ENCODE measurements at places on chromosomes 3 and 15.
A peak's percentile ranks its signal among the peaks of the same experiment; 100 is the strongest.

DNA sequence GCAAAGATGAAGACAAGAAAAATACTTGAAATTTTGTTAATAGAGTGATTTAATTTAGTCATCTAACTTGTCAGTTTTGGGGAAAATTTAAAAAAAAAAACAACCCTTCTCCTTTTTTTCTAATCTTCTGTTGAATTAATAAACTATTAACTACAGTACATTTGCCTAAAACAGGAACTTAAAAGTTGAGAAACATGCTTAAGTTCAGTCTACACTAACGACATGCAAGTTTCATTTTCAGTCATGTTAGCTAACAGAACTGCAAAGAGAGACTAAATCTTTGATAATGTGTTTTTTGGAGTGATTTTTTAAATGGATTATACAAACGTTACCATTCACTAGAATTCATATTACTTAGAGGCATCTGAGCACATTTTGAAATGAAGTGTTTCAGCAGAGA is 71.9 kb upstream of the MBNL1 start:
- DNase-seq: no peak

DNA sequence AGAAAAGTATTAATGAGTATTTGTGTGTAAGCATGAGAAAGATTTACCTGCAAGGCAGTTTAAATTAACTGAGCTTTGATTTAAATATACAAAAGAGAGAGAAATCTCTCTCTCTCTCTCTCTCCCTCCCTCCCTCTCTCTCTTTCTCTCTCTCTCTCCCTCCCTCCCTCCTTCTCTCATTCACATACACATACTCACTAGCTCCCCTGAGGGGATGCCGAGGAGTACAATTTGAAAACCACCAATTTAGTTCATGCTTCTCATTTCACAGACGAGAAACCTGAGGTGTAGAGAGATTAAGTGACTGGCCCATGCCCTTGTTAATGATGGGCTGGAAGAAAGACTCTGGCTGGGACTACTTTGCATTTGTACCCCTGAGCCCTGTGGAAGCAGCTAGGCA is 59.4 kb downstream of the MECOM start:
- DNase-seq: no peak

DNA sequence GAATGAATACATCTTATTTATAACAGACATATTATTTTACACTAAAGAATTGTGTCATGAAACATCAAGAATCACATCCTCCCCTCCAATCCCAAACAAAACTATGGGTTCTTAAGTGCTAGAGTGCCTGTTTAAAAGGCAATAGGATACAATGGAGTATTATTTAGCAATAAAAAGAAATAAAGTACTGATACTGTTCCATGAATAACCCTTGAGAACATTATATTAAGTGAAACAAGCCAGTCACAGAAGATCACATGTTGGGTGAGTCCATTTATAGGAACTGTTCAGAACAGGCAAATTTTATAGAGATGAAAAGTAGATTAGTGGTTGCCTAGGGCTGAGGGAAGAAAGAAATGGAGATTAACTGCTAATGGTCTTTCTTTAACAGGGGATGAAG is 86.5 kb downstream of the ANKRD28 start:
- DNase-seq: no peak

GRCh38 chr15:64464276-64465005 is 4.1 kb downstream of the ZNF609 start:
- no peak for DNase-seq

DNA sequence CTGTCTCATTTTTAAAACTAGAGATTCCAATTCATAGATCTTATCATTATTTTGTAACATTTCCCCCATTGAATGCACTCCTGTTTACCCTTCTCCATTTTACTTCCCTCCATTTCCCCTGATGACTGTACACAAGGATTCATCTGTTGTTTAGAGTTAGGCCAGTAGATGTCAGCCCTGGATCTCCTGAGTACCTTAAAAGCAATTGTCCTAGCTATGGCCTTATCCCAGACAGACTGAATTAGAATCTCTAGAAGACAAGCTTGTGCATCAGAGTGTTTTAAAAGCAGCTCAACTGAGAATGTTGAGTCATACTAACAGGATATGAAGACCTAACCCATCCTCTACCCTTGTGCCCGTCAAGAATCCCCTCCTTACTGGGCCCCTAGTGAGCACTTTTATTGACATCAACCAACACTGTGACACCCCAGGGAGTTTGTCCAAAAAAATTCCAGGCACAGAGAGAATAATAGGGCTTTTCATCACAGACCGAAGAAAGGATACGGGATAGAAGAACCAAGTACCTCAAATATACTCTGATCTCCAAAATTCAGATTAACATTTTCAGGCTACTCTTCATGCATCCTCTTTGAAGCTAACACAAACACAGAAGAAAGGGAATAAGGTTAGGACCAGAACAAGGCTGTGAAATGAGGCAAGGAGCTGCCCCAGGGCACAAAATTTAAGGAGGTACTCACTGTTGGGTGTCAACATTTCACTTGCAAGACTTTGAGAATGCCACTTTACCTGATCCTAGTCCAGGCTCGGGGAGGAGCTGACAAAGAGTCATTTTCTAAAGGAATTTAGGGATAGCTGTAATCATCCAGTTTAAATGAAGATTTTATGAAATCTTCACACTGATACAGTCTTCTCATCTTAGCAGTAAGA is 17.1 kb downstream of the ZBED2 start:
- no peak for DNase-seq

DNA sequence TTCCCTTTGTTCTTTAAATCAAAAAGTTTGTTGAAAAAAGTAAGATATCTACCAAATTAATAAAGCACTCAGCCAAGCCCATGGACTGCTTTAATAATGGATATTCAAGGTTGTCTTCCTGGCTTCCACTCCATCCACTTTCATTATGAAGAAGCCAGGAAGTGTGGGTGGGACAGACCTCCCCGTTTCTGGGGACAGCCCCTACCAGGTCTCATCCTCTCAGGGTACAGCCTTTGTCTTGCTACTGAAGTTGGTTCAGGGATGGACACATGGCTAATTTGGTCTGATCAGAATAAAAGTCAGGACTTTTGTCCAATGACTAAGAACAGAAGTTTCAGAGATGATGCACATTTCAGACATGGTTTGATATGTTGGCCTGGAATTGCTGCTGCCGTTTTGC is 32.6 kb downstream of the CCNB2 start:
- DNase-seq: no peak

GRCh38 chr3:150771600-150771999 is 8.6 kb upstream of the SIAH2 start:
- no peak for DNase-seq

DNA sequence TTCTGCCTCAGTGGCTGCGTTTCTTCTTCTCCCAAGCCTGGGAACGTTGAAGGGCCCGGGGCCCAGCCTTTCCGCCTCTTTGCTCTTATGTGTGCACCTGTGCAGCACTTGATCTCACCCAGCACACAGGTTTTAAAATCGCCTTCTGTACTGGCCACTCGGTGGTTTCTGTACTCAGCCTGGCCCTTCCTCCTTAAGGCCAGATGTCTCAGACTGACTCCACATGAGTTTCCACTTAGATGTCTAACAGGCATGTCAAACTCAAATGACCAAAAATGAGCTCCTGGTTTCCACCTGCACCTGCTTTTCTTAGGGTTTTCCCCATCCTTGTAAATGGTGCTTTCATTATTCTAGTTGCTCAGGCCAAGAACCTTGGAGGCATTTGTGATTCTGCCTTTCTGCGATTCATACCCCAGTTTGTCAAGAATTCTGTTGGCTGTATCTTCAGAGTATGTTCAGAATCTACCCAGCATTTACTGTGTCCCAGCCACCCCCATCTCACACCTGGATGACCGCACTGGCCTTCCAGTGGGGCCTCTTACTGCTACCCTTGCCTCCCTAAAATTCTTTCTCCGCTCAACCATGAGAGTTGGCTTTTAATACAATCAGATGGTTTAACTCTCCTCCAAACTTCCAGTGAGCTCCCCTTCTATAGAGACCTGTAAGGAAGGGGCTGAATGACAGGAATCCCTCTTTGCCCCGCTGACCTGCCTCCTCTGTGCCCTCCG is 2.2 kb upstream of the TRAK1 start:
- no peak for DNase-seq

GRCh38 chr15:28986108-28986507 is 100.3 kb downstream of the APBA2 start:
- DNase-seq: no peak

DNA sequence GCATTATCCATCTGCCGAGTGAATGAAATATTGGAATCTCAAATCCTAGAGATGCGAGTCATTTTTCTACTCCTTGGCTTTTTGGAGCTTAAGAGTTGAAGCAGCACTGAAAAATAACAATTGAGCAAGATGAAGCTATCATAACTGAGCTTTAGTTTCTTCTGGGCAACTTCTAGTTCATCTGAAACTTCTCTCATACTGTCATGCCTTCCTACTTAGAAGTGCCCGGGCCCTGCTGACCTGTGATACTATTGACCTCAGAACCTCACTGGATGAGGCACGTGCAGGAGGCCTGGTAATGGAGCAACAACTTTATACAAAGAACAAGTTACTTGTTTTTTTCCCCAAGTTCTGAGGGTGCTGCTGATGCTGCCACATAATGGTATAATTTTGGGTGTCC is 48.5 kb upstream of the P3H2 start:
- DNase-seq: no peak

DNA sequence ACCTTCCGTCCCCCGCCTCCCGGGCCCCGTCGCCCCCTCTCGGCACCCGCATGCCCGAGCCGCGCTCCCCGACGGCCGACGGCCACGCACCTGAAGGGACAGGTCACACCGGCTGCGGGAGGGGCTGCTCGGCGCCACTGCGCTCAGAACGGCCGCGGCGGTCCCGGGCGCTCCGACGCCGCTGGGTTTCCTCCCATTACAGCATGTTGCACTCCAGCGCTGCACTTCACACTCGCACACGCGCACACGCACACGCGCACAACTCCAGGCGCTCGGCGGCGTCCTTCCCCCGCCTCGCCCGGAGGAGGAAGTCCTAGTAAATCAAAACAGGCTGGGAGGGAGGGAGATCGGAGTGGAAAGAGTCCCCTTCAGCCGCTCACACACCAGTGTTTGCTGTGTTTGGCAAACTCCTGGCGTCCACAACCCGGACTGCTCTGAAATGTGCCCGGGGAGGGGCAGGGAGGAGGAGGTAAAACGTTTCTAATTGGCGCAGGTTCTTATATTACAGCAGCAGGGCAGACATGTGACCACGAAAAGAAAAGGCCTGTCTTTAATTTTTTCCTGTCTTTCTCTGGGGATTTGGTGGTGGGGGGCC is 76.7 kb upstream of the VGLL4 start:
- peak; percentile 27 for DNase-seq

- DNase-seq: no peak
Observed at GRCh38 chr3:73315706-73316105, 254.2 kb downstream of the EBLN2 start.

- no peak for DNase-seq
Observed at GRCh38 chr3:178513546-178514380, 22.5 kb upstream of the KCNMB2 start.

GRCh38 chr3:87898971-87899370 is 159.8 kb downstream of the CGGBP1 start:
- DNase-seq: no peak

GRCh38 chr15:68553994-68554720 is 24.6 kb upstream of the CORO2B start:
- DNase-seq: peak; percentile 46

DNA sequence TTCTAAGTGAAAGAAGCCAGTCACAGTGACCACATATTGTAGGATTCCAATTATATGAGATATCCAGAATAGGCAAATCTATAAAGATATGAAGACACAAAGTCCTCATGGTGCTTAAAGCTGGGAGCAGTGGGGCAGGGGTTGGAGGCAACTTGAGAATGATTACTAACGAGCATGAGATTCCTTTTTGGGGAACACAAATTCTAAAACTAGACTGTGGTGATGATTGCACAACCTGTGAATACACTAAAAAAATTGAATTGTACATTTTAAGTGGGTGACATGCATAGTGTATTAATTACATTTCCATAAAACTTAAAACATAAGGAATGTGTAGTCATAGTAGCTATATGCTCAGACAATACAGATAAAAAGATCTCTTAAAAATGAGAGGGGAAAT is 103.2 kb downstream of the DPH6 start:
- DNase-seq: no peak

DNA sequence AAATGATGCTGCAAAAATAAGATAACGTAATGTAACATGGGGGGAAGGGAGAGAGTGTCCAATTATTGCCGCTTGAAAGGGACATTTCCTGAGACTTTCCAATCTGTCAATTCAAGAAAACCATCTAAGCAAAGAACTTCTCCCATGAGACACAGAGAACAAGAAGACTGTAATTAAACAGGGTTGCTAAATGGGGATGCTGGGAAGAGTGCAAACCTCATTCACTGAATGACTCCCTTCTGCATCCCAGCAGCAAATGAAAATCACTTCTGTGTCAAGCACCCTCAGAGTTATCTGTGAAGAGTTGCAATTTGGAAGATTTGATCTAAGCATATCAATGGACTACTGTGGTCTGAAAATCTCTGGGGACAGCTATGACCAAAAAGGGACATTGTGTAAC is 3.6 kb downstream of the RFT1 start:
- DNase-seq: no peak

DNA sequence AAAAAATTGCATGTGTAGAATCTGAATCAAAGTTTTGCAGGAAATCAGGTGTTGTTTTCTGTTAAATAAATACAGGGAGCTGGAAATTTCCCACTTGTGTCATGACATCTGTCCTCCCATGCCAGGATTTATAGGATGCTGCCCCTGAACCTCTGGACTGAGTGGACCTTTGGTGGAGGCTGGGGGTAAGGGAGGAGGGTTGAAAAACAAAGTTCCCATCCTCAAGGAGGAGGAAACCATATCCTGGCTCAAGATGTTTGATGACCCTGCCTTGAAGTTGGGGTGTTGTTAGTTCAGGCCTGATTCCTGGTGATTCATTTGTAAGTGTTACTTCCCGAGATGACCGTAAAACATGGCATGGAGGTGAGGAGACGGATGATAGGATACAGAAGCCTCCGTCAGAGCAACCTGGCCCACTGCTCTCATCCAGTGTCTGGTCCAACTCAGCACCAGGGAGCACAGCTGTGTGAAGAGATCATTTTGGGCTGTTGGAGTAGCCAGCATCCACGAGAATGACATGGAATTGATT is 223.6 kb downstream of the CACNA2D3 start:
- DNase-seq: no peak

- no peak for DNase-seq
Observed at GRCh38 chr15:25810631-25811091, 52.5 kb downstream of the ATP10A start.

GRCh38 chr3:115638991-115639390 is 15.7 kb downstream of the GAP43 start:
- no peak for DNase-seq

GRCh38 chr15:100595964-100596363 is 6.0 kb downstream of the LINS1 start:
- no peak for DNase-seq

GRCh38 chr15:98863983-98864382 is 143.6 kb downstream of the PGPEP1L start:
- DNase-seq: no peak

DNA sequence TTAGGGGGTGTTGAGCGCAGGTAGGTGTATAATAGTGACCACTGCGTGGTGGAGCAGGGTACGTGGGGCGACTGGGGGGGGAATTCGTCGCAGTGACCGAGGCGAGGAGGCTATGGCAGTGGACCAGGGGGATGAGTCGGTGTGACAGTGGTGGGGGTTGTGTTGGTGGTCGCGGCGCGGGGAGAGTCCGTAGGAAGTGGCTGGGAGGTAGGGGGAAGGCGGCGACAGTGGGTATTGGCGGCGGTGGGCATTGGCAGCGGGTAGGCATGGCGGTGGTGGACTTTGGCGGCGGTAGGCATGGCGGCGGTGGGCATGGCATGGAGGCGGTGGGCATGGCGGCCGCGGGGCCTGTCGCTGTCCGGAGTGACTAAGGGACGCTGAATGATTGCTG is 739 bp downstream of the SNRPN start:
- DNase-seq: no peak

Measured in stimulated activated CD4-positive, alpha-beta T cell treated with anti-CD3 and anti-CD28 coated beads, Interleukin-2, amount 100 ng/mL, for 4 hours (primary cell).